ENCODE measurements at places on chromosomes 3 and 15. TPM values are rescaled to one million over a fixed set of nuclear protein-coding genes. Genes with fewer than 3 reads are reported as not detected.

The ERICH6 gene
- total RNA-seq, result 0.21 TPM

DNA sequence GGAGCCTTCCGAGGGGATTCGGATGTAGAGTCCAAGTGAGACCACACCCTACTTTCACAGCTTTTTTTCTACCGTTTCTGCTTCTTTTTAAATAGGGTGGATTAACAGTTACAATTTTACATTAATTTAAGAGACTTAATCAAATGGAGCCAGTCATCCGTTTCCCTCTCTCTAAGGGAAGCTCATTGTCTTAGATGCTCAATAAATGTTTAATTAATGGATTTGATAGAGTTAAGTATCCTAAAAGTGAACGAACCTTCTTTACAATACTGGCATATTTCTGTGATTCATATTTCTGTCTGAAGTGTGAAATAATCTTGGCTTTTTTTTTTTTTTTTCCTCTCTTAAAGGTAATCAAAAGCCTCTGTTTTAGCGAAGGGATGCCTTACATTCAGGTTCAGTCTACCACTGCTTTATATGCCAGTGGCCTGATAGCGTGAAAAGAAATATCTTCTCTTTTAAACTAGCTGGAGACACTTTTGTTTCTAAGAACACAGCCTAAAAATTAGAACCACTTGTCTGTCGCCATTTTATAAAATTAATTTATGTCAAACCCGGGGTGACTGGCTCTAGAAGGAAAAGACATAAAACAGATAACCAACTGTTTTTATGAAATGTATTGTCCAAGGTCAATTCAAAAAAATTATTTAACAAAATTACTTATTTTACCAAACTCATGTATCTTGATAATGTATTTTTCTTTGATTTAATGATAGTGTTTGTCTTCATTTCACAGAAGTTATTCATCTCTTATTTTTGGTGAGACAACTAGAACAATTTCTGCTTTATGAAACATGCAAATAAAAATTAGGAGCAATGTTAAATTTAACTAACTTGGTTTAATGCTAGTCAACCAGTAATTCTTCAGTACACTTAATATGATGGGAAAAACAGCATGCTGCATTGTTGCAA lies 2.5 kb upstream of the CTNNB1 start:
- H3K36me3 ChIP-seq, result peaks cover 25% of the 10 kb centered on the region
- no peak overlapping the region for H3K27ac ChIP-seq
- peaks cover 5% of the 10 kb centered on the region for H3K4me1 ChIP-seq
- H3K4me3 ChIP-seq, result no peak overlapping the region
- no peak for ATAC-seq

DNA sequence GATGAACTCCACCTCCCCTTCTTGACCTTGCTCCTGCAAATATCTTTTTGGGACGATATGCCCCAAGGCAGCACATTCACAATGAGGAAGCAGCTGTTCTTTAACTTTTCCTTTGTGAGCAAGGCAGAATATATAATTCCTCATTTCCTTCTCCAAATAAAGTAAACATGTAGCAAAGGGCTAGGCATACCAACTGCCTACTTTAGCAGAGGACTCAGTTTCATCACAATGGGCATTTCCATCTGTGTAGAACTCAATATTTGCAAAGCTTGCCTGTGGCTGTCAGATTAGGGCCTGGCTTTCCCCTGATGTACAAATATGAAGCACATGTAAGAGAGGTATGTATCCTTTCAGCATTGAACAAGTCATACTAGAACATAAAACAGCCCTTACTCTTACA lies 366.9 kb downstream of the RSL24D1 start:
- H3K36me3 ChIP-seq, result no peaks in the 10 kb centered on the region
- no peak overlapping the region for H3K4me3 ChIP-seq
- no peak for ATAC-seq
- H3K4me1 ChIP-seq, result no peaks in the 10 kb centered on the region
- H3K27ac ChIP-seq, result no peak overlapping the region
- H3K27me3 ChIP-seq, result peaks cover 7% of the 10 kb centered on the region

GRCh38 chr3:197533927-197534725 lies 21.6 kb downstream of the BDH1 start:
- H3K27me3 ChIP-seq, result no peaks in the 10 kb centered on the region
- no peak overlapping the region for H3K27ac ChIP-seq
- H3K4me3 ChIP-seq, result no peak overlapping the region
- ATAC-seq, result no peak
- H3K36me3 ChIP-seq, result peaks cover 81% of the 10 kb centered on the region

The ZNF502 gene
- 0.73 TPM for total RNA-seq

The COL8A1 gene
- total RNA-seq, result not detected

The CCK gene
- total RNA-seq, result not detected

GRCh38 chr15:89150762-89151664 lies 62.8 kb downstream of the ABHD2 start:
- H3K27ac ChIP-seq, result no peak overlapping the region
- H3K4me3 ChIP-seq, result no peak overlapping the region
- H3K27me3 ChIP-seq, result no peaks in the 10 kb centered on the region

- H3K36me3 ChIP-seq, result no peaks in the 10 kb centered on the region
- no peak overlapping the region for H3K27ac ChIP-seq
Measured at GRCh38 chr3:53550005-53550620, 55.7 kb downstream of the CACNA1D start.

The CLRN1 gene
- not detected for total RNA-seq

DNA sequence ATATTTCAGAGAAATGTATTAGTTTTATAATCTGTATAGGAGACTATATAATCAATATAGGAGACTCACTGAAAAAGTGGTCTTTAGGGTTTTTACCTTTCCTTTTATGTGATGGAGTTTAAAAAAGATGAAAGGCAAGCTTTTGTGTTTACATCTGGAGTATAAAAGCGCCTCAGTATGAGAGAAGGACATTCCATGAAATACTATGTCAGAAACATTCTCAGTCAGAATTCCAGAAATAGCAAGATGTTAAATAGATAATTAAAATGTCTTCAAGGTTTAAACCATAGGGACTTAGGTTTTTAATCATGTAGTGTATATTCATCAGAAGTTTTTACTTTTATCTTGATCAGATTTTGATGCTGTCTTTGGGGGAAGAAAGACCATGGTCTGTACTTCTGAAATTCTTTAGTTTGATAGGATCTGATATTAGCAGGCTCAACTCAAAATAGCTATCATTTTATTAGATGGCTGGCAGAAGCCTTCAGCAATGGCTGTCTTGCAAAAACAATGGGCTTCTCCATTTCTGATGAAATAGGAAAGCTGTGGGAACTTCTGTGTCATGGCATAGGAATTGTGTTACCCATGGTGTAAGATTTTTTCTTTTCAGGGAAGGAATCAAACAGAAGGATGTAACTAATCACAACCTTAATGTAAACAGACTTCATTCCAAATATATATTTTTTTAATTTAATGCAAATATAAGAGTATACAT lies 209.6 kb upstream of the PLSCR5 start:
- H3K36me3 ChIP-seq, result no peaks in the 10 kb centered on the region
- no peak for ATAC-seq
- no peaks in the 10 kb centered on the region for H3K27me3 ChIP-seq
- H3K4me3 ChIP-seq, result no peak overlapping the region

DNA sequence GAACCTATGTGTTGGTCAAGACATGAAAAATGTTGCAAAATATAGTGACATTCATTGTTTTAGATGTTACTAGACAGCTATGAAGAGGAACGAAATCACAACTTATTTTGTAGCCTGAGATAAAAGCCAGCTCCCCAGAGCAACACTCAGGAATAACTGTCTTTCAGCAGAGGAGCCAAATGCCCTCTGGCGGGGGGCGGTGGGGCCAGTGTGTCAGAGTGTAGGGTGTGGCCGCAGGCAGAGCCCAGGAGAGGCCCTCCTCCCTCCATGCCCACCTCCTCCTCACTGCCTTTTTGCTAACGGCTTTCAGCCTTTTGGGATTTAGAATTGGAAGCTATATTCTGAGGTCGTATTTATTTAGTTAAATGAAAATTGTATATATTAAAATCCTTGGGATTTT lies 16.9 kb downstream of the APOD start:
- no peak for ATAC-seq
- H3K27ac ChIP-seq, result no peak overlapping the region
- no peaks in the 10 kb centered on the region for H3K27me3 ChIP-seq
- no peaks in the 10 kb centered on the region for H3K4me1 ChIP-seq

The PDZRN3 gene
- total RNA-seq, result not detected

GRCh38 chr3:56302417-56302816 lies 165.8 kb downstream of the ERC2 start:
- peaks cover 29% of the 10 kb centered on the region for H3K27me3 ChIP-seq
- H3K4me3 ChIP-seq, result no peak overlapping the region
- H3K4me1 ChIP-seq, result no peaks in the 10 kb centered on the region
- no peaks in the 10 kb centered on the region for H3K36me3 ChIP-seq

The CTXN2 gene
- not detected for total RNA-seq

- no peak overlapping the region for H3K27ac ChIP-seq
- no peak overlapping the region for H3K4me3 ChIP-seq
- peaks cover 22% of the 10 kb centered on the region for H3K27me3 ChIP-seq
- H3K4me1 ChIP-seq, result no peaks in the 10 kb centered on the region
- no peaks in the 10 kb centered on the region for H3K36me3 ChIP-seq
Measured at GRCh38 chr15:29223640-29224039, 46.0 kb downstream of the NSMCE3 start.

The CACNA2D3 gene
- total RNA-seq, result not detected

The CPLX3 gene
- total RNA-seq, result 0.19 TPM

DNA sequence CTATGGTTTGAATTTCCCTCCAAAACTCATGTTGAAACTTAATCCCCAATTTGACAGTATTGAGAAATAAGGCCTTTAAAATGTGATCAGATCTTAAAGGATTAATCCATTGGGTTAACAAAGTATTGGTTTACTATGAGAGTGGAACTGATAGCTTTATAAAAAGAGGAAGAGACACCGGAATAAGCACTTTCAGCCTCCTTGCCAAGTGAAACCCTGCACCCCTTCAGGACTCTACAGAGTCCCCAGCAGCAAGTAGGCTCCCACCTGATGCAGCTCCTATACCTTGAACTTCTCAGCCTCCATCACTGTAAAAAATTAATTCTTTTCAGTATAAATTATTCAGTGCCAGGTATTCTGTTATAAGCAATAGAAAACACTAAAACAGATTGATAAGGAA lies 348.3 kb downstream of the CGGBP1 start:
- H3K4me3 ChIP-seq, result no peak overlapping the region
- H3K27me3 ChIP-seq, result peaks cover 3% of the 10 kb centered on the region
- no peak overlapping the region for H3K27ac ChIP-seq
- no peaks in the 10 kb centered on the region for H3K4me1 ChIP-seq
- ATAC-seq, result no peak

DNA sequence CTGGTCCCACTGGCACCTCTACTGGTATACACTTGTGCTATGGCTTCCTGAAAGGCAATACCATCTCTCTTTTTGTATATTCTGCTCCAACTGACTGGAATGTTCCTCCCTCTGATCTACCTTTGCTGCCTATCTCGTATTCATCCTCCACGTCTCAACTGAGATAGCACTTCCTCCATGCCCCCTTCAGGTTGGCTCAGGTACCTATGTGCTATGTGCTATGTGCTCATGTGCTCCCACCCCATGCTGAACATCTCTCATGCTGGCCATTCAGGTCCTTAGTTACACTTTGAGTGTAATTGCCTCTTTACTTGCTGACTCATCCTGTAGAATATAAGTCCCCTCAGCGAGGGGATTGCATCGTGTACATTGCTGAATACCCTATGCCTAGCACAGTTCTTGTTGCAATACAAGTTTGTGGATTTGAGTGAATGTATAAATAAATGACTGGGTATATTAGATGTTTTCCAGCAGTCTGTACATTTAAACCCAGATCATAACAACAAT lies 156.9 kb downstream of the SOX2 start:
- H3K4me1 ChIP-seq, result no peaks in the 10 kb centered on the region
- no peak for ATAC-seq
- no peaks in the 10 kb centered on the region for H3K36me3 ChIP-seq
- H3K4me3 ChIP-seq, result no peak overlapping the region

DNA sequence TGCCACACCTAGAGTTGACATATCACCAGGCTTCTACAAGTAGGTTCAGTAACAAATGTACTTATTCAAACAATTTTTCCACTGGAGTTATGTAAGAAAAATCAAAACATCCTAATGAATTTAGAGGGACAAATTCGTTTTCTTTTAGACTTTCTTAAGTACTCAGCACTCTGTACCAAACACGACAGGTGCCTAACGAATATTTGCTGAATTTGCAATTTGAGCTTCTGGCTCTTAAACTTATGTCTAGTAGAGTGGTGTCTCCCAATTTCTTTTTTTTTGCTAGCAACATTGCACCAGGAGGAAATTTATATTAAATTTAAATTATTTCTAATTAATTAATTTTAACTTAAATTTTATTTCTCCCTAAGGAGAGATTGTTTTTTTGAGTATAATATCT lies 397.0 kb downstream of the CNTN3 start:
- H3K4me3 ChIP-seq, result no peak overlapping the region
- no peaks in the 10 kb centered on the region for H3K4me1 ChIP-seq
- H3K27ac ChIP-seq, result no peak overlapping the region
- no peaks in the 10 kb centered on the region for H3K36me3 ChIP-seq
- H3K27me3 ChIP-seq, result no peaks in the 10 kb centered on the region
- no peak for ATAC-seq

DNA sequence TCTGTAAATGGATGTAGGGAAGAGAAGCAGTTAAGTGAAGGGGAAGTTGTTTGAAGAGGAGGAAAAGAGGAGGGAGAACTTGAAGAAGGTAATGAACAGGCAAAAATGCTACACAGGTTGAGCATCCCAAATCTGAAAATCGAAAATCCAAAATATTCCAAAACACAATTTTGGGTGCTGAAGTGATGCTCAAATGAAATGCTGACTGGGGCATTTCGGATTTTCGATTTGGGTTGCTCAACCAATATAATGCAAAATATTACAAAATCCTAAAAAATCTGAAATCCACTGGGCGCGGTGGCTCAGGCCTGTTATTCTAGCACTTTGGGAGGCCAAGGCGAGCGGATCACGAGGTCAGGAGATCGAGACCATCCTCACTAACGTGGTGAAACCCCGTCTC lies 61.9 kb upstream of the CDAN1 start:
- peaks cover 21% of the 10 kb centered on the region for H3K36me3 ChIP-seq
- no peak for ATAC-seq
- no peak overlapping the region for H3K4me3 ChIP-seq
- H3K27ac ChIP-seq, result peak overlapping the region; percentile 28
- no peaks in the 10 kb centered on the region for H3K27me3 ChIP-seq

The GOLGA8T gene
- total RNA-seq, result not detected

The RPL39L gene
- total RNA-seq, result 26.8 TPM

DNA sequence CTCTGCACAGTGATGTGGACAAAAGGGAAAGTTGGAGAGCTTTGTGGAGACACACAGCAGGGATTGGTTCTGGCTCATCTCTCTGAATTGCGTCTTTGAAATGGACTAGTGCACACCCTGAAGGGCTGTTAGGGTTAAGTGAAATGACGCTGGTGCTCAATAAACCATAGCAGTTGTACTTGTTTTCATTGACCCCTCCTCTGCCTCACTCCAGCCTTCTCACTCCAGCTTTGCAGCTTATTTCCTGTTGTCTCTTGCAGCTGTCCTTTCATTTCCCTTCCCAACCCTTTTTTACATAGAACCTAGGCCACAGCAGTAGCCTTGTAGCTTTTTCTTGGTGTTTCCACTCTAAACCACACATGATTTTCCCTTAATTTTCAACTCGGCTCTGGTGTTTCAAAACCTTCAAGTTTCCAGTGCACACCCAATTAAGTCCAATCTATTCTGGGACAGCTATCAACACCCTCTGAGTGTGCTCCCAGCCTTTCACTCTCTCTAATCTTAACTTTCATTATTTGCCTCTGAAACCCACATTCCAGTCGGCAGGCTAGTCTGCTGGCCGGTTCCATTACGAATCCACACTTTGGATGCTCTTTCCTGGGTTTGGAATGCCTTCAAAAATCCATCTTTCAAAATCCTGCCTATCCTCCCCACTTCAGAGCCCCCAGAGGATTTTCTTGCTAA lies 6.4 kb downstream of the C3orf52 start:
- peak overlapping the region; percentile 25 for H3K4me3 ChIP-seq
- H3K27me3 ChIP-seq, result no peaks in the 10 kb centered on the region
- H3K4me1 ChIP-seq, result peaks cover 28% of the 10 kb centered on the region
- peak overlapping the region; percentile 4 for H3K27ac ChIP-seq

The TEX9 gene
- 1.8 TPM for total RNA-seq
